ENCODE measurements at places on chromosomes 2 and 18. TPM values are rescaled to one million over a fixed set of nuclear protein-coding genes. Genes with fewer than 3 reads are reported as not detected.

- no peaks in the 10 kb centered on the region for H3K27me3 ChIP-seq
- H3K4me3 ChIP-seq = no peak overlapping the region
- peak; percentile 63 for DNase-seq
- no peak overlapping the region for H3K27ac ChIP-seq
Observed at GRCh38 chr2:160109939-160110673, 47.7 kb upstream of the PLA2R1 start.

DNA sequence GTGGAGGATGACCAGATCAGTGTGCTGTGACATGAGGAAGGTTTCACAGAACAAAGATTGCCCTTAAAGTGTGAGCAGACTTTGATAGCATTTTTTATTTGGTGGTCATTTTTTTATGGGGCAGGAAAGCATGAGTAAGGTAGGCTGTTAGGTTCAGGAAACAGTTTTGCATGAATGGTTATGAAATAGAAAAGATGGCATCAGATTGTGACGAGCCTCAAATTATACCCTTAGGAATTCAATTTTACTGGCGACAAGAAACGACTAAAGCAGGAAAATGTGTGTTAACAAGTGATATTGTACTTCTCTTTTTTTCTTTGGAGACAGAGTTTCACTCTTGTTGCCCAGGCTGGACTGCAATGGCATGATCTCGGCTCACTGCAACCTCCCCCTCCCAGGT, 44.7 kb downstream of the PIK3C3 start:
- H3K4me3 ChIP-seq = no peak overlapping the region
- no peak for DNase-seq
- H3K4me1 ChIP-seq = no peaks in the 10 kb centered on the region
- peaks cover 52% of the 10 kb centered on the region for H3K36me3 ChIP-seq

GRCh38 chr2:237699870-237700511, 72.6 kb downstream of the LRRFIP1 start:
- H3K27ac ChIP-seq = peak overlapping the region; percentile 80
- H3K4me3 ChIP-seq = no peak overlapping the region
- H3K4me1 ChIP-seq = peaks cover 99% of the 10 kb centered on the region
- no peak for DNase-seq
- H3K27me3 ChIP-seq = no peaks in the 10 kb centered on the region

DNA sequence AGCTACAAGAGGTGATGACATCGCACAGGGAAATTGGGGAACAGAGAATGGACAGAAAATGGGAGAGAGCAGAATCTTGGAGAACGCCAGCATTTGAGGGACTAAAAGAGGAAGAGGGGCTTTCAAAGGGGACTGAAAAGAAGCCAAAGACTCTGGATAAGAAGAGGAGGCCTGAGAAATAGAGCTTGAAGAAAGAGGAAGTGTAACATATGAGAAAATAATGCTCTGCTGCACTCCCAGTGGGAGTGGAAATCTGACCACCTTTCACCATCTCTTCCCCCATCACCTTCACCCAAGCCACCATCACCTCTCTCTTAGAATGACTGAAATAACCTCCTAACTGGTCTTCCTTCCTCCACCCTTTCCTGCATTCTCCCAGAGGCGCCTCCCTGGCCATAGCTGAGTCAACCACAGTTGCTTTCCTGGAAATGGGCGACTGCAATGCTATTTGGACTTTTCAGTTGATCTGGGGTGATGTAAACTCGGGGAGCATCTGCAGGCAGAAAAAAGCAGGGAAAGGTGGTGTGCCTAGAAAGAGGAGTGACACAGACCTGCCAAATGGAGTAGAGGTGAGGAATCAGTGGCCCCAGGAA, 16.8 kb downstream of the CXCR1 start:
- H3K4me3 ChIP-seq = no peak overlapping the region
- no peak overlapping the region for H3K27ac ChIP-seq
- H3K4me1 ChIP-seq = no peaks in the 10 kb centered on the region
- no peak for DNase-seq
- H3K36me3 ChIP-seq = no peaks in the 10 kb centered on the region
- no peaks in the 10 kb centered on the region for H3K27me3 ChIP-seq

GRCh38 chr2:1051075-1051474, 100.4 kb downstream of the SNTG2 start:
- no peaks in the 10 kb centered on the region for H3K4me1 ChIP-seq
- no peak for DNase-seq
- H3K27me3 ChIP-seq = no peaks in the 10 kb centered on the region
- no peak overlapping the region for H3K4me3 ChIP-seq
- H3K27ac ChIP-seq = no peak overlapping the region
- H3K36me3 ChIP-seq = no peaks in the 10 kb centered on the region

DNA sequence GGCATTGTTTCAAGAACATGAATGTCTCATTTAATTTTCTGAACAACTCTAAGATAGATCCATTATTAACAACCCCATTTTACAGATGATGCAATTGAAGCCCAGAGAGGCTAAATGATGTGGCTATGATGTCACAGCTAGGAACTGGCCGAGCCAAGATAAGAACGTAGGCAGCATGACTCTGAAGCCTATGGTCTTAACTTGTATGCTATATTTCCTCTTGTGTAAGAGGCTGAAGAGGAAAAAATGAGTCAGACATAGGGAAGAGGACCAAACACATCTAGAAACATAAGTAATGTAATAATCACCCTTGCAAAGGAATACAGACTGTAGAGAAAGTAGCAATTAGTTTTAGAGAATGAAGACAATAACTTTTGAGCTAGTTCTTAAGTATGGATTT, 416.8 kb downstream of the FIGN start:
- no peak overlapping the region for H3K27ac ChIP-seq
- DNase-seq = no peak
- H3K27me3 ChIP-seq = no peaks in the 10 kb centered on the region
- H3K4me3 ChIP-seq = no peak overlapping the region
- H3K4me1 ChIP-seq = no peaks in the 10 kb centered on the region
- H3K36me3 ChIP-seq = no peaks in the 10 kb centered on the region

DNA sequence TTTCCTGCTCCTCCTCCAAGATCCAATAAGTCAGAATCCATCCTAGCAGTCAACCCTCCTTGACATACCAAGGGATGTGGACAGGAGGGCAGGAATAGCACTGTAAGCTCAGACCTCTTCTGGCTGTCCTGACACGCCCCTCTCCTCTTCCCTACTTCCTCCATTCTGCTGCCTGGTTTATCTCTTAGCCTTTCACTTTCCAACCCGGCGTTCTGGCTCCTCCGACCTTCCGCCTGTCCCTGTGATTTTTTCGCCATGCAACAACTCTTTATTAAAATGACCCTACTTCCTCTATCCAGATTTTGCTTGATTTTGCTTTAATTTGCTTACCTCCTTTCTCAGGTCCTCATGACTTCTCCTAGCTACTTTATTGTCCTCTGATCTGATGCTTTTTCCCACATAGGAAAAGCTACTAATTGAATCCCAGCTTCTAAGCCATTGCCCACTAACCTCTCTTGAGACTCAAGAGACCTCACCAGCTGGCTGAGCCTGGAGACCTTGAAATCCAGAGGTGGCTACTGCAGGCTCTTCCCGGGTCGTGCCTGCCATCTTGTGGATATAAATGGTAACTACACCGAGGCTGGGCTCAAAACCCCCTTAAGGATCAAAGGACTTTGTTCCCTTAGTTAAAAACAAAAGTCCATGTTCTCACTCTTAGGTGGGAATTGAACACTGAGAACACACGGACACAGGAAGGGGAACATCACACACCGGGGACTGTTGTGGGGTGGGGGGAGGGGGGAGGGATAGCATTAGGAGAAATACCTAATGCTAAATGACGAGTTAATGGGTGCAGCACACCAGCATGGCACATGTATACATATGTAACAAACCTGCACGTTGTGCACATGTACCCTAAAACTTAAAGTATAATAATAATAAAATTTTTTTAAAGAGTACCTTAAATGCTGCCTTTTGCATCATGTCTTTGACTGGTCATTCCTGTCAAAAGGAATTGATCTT, 139.4 kb downstream of the AKAIN1 start:
- H3K36me3 ChIP-seq = no peaks in the 10 kb centered on the region

- no peaks in the 10 kb centered on the region for H3K27me3 ChIP-seq
- H3K4me3 ChIP-seq = no peak overlapping the region
- H3K36me3 ChIP-seq = no peaks in the 10 kb centered on the region
- no peaks in the 10 kb centered on the region for H3K4me1 ChIP-seq
- DNase-seq = peak; percentile 74
Observed at GRCh38 chr2:20419007-20419576, 27.8 kb upstream of the RHOB start.

DNA sequence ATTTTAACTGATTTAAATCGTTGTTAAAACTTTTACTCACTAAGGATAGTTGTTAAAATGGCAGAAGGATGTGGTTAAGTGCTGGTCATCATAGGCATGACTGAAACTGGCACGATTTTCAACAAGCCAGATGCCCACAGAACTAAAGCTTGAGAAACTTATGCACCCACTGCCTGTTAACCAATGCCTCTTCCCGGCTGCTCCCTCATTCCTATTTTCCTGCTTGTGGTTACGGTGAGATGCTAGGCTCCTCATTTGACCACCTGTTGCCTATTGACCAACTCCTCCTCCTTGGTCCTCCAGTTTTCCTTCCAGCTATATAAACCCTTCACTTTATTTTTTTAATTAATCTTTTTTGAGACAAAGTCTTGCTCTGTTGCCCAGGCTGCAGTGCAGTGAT, 238.7 kb downstream of the TFCP2L1 start:
- no peak for DNase-seq
- H3K4me1 ChIP-seq = no peaks in the 10 kb centered on the region
- no peaks in the 10 kb centered on the region for H3K36me3 ChIP-seq
- no peaks in the 10 kb centered on the region for H3K27me3 ChIP-seq

- H3K27me3 ChIP-seq = no peaks in the 10 kb centered on the region
- no peak overlapping the region for H3K27ac ChIP-seq
- no peak overlapping the region for H3K4me3 ChIP-seq
- no peak for DNase-seq
Observed at GRCh38 chr2:156537141-156537540, 101.0 kb downstream of the GPD2 start.

GRCh38 chr2:69517410-69517809, 80.2 kb upstream of the NFU1 start:
- H3K27me3 ChIP-seq = no peaks in the 10 kb centered on the region
- H3K27ac ChIP-seq = no peak overlapping the region
- H3K36me3 ChIP-seq = peaks cover 75% of the 10 kb centered on the region

- no peak for DNase-seq
- H3K36me3 ChIP-seq = no peaks in the 10 kb centered on the region
- H3K4me3 ChIP-seq = no peak overlapping the region
- no peaks in the 10 kb centered on the region for H3K4me1 ChIP-seq
Observed at GRCh38 chr2:53170466-53170865, 597.1 kb upstream of the CHAC2 start.

DNA sequence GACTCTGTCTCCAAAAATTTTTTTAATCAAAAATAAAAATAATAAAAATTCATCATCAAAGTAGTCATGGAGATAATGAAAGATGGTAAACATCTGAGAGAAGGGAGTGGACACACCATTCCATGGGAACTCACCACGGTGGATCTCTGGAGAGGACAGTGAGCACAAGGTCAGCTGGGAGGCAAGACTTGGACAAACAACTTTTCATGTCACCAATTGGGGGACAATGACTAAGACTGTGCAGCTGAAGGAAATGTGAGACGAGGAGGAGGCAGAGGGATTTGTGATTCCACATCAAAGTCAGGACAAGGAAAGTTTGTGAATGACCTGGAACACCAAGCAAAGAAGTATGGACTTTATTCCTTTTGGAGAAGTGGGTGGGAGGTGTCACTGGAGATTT, 121.0 kb upstream of the SH3BP4 start:
- no peaks in the 10 kb centered on the region for H3K4me1 ChIP-seq
- no peak overlapping the region for H3K4me3 ChIP-seq
- no peaks in the 10 kb centered on the region for H3K36me3 ChIP-seq
- DNase-seq = no peak
- H3K27me3 ChIP-seq = no peaks in the 10 kb centered on the region

GRCh38 chr2:241837197-241837965, 21.3 kb downstream of the PDCD1 start:
- no peaks in the 10 kb centered on the region for H3K27me3 ChIP-seq
- no peak overlapping the region for H3K27ac ChIP-seq
- H3K4me1 ChIP-seq = no peaks in the 10 kb centered on the region
- no peak for DNase-seq
- H3K36me3 ChIP-seq = no peaks in the 10 kb centered on the region

- peaks cover 6% of the 10 kb centered on the region for H3K4me1 ChIP-seq
- no peak overlapping the region for H3K27ac ChIP-seq
- no peaks in the 10 kb centered on the region for H3K36me3 ChIP-seq
- no peaks in the 10 kb centered on the region for H3K27me3 ChIP-seq
- DNase-seq = no peak
Observed at GRCh38 chr2:108947271-108947907, 41.6 kb downstream of the EDAR start.

DNA sequence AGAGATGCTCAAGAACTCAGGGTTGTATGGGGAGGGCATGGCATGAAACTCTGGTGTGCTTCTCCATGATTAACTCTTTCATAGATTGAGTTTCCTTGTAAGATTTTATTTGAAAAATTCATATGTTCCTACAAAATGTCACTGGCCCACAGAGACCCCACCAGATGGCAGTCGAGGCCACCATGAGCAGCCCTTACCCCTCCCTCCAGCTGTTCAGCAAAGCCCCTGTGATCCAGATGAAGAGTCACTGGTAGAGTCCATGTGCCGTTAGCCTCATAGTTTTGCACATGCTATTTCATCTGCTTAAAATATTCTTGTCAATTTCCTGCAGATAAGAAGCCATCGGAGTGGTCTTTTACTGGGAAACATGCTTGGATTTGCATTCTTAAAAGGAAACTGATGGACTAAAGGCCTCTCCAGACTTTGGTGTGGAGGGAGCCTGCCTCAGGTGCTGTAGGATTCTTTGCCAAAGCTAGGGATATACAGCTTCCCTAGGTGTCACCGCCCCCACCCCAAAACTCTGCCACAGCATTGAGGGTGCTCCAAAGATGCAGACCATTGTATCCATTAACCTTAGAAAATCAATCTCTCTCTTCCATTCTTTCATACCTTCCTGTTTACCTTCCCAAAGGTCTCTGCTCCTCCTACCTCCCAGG, 18.8 kb downstream of the ZNF385B start:
- no peaks in the 10 kb centered on the region for H3K36me3 ChIP-seq
- H3K27me3 ChIP-seq = no peaks in the 10 kb centered on the region
- H3K4me1 ChIP-seq = no peaks in the 10 kb centered on the region
- DNase-seq = no peak
- H3K4me3 ChIP-seq = no peak overlapping the region

The PLEKHB2 gene
- total RNA-seq = 44.8 TPM

The CREG2 gene
- total RNA-seq = not detected

The UGT1A8 gene
- total RNA-seq = not detected

The MAPK4 gene
- total RNA-seq = 101 TPM

The CYBRD1 gene
- 100 TPM for total RNA-seq

The QPCT gene
- 10.1 TPM for total RNA-seq

The CNRIP1 gene
- 24.9 TPM for total RNA-seq
